Activated T-cell treated with anti-CD3 and anti-CD28 coated beads, Interleukin-2, amount 50 U/mL, for 48 hours (primary cell): ENCODE measurements at places on chromosomes 7 and 10.

DNA sequence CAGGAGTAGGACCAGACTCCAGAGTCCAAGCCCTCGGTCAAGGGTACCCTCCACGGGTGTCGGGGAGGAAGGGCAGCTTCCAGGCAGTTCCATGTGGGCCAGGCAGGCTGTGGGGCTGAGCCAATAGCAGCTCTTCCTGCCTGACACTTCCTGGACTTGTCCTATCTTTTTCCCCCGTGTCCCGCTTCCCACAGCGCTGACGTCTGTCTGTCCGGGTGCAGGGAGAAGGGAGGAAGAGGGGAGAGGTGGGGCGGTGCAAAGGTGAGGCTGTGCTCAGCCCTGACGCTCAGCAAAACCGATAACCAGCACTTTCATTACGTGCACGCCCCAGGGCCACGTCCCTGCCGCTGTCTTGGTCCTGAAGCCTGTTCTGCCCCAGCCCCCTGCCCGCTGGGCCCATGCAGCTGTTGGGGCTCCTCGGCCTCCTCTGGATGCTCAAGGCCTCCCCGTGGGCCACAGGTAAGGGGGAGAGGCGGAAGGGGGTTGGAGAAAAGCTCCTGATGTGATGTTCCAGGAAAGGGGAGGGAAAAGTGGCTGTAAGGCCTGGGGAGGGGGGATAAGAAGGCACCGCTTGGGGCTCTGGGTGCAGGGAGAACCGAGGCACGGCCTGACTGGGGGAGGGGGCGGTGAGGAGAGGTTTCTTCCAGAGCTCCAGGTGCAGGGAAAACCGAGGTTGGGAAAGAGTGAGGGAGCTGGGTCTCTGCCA is at the start of gene MUC3A:
Gene MUC3A (plus strand): TSS at position 308 of the 706 bp plus-strand sequence. CDS start 91 bp downstream, at position 399.
- DNase-seq: no peak

DNA sequence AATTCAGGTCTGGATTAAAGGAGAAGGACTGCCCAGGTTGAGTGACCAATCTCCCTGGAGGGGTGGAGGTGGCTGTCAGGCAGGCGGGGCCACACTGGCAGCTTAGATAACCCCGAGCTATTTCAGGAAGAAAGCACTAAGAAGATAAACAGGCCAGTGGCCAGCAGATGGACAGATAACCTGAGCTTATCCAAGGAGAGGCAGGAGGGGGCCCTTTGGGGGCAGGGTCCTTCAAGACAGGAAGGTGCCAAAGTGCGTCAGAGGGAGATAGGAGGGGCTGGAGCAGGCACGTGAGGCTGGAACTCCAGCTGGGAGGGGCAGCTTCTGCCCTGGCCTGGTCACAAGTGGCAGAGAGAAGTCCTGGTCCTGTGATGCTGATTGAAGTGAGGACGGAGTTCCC is 29.8 kb upstream of the PODXL start:
- DNase-seq: no peak

DNA sequence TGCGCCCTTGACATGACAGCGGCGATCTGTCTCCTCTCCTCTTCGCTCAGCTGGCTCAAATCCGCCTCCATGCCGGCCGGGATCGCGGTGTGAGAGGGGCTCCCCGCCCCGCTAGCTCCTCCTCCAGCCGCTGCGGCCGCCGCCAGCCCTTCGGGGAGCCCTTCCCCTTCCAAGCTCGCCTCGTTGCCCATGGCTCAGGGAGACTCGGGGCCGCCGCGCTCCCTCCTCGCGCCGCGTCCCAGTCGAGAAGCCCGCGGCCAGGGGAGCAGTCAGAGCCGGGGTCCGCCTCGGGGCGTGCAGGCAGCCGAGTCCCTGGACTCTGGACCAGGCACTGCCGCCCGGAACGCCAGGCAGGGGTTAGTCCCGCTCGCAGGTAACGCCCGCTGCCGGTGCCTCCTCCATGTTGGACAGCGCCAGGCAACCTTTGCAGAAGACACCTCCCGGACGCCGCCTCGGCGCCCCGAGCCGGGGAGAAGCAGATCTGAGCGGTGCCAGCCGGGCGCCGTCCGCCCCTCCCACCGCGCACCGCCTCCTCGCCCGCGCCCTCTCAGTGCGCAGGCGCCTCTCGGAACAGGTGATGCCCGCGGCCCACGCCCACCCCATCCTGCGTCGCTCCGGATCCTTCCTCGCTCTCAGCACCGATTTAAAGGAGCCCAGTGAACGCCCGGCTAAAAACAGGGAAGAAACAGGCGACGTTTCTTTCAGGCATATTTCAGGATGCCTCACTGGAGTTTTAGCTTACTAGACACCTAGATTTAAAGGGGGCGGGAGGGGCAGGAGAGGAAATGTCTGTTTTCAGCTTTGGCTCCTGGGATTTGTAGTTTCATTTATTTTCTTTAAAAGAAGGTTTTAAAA is at the start of gene PCLO:
Gene PCLO (minus strand): TSS at position 483 of the 855 bp plus-strand sequence. CDS start 292 bp downstream, at position 191.
- DNase-seq: peak; percentile 66

DNA sequence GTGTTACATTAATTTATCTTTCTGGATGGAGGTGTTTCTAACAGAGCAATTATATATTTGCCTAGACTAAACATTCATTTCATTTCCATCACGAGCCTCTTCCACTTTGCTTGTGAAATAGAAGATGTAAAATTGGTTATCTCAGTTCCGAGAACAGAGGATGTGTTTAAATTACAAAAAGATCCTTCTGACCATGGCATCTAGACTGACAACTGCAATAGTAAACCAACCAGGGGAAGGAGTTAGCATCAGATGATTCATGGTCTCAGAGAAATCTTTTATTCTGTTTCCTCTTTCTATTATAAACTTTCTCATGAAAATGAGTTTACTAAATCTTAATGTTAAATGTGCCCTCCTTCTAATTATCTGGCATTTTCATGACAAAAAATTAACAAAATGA is 149.8 kb upstream of the WDR11 start:
- DNase-seq: no peak

GRCh38 chr10:79347894-79348639 is 798 bp downstream of the PPIF start:
- DNase-seq: peak; percentile 85

DNA sequence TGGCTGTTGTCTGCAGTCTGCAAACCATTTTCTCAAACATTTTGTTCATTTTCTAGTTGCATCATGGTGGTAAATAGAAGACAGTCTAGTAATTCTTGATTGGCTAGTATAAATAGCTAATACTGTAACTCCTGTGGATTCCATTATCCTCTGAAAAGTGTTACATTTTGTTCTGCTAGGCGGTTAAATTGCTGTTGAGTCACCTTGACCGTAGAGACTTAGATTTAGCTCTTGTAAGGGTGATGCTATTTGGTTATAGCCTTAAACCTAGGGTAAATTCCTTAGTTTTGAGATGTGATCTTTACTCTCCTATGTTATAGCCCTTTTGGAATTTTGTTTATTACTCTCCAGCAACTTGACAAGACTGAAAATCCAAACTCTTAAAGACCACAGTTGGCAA is 58.8 kb downstream of the SHOC2 start:
- DNase-seq: no peak

GRCh38 chr7:75711656-75712514 is 26.9 kb downstream of the HIP1 start:
- DNase-seq: no peak

- peak; percentile 42 for DNase-seq
Observed at GRCh38 chr10:119706521-119707278, 19.1 kb upstream of the INPP5F start.

DNA sequence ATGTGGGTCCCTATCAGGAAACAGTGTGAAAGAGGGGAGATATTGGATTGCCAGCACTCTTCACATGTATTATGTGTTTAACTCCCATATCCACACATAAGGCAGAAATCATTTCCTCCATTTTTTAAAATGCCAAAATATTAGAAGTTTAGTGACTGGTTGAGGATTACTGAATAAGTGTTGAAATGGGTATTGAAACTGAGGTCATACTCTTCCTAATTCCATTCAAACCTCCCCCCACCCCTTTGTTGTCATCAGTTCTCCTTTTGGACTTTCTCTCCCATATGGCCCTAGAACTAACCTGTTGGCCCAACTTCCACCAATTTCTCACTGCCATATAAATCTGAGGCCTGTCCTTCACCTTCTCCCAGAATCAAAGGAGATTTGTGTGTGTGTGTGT is 81.6 kb downstream of the EVX1 start:
- no peak for DNase-seq

GRCh38 chr7:127702052-127702652 is 50.2 kb downstream of the SND1 start:
- no peak for DNase-seq

- DNase-seq: no peak
Observed at GRCh38 chr10:2222631-2223030, 485.3 kb upstream of the ADARB2 start.

DNA sequence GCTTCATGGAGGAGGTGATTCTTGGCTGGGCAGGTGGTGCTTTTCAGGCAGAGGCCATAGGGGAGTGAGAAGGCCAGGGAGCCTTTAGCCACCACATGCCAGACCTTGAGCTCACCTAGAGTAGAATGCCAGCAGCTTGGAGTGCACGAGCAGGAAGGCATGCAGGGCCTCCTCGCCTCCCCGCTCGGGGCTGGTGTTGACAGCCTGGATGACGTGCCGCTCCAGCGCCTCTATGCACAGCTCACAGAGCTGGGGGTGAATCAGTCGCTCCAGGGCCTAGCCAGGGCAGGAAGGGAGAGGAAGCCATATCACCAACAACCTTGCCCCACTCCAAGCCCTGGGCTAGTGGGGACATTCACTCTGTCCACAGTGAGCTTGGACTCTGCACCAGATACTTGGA is 15.7 kb downstream of the HPS1 start:
- no peak for DNase-seq

DNA sequence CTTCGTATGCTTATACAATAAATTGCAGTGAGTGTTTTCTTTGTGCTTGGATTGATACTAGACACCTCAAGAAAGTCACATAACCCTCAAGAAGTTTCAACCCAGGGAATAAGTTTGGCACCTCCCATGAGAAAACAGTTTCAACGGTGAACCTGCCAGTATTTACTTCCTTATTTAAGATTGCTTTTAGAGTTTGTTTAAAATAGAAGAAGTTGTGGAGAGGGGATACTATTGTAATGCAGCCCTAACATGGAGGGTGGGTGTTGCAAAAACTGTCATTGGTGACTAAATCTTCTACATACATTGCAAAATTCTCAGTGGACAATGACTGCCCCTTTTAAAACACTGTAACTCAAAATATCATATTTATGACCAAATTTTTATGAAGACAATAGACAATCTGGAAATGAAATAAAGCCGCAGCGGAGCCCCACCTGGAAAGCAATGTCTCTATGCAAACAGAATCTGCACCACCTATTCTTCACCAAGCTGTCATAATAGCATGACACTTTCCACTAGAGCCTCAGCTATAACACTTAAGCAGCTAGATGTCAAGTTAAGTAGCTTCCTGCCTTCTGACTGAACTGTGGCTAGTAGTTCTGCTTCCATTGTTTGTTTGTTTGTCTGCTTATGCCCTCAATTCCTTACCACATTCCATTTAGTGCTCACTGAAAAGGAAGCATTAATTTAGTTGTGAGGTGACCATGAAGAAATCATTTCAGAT is 98.2 kb downstream of the MDFIC start:
- DNase-seq: no peak

DNA sequence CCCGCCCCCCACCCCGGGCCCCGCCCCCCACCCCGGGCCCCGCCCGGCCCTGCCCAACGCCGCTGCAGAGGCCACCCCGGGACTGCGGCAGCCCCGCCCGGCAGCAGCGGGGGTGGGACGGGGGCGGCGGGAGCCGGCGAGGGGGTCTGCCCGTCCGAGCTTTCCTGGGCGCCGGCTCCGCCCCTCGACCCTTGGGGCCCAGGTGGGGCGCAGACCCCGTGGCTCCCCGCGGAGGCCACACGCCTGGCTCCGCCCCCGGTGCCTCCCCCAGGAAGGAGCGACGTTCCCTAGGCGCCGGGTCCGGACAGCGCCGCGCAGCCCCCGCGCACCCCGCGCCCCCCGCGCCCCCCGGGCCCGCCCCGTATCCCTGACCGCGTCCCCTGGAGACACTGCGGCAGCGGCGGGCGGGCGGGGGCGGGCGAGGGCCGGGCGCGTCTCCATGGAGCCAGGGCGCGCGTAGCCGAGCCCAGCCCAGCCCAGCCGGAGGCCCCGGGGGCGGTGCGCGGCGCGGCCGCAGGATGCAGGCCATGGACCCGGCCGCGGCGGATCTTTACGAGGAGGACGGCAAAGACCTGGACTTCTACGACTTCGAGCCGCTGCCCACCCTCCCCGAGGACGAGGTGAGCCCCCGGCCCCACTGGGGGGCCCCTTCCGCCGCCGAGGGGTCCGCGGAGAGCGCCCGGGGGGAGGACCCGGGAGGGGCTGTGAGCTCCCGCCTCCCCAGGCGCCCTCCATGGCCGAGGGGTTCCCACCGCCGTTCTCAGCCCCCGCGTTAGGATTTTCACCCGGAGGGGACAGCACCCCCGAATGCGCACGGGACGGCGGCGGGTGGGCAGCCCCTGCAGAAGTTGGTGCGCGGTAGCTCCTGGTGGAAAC is at the start of gene KNDC1:
Gene KNDC1 (plus strand): TSS at position 270 of the 876 bp plus-strand sequence. CDS start 249 bp downstream, at position 519.
- DNase-seq: peak; percentile 41

DNA sequence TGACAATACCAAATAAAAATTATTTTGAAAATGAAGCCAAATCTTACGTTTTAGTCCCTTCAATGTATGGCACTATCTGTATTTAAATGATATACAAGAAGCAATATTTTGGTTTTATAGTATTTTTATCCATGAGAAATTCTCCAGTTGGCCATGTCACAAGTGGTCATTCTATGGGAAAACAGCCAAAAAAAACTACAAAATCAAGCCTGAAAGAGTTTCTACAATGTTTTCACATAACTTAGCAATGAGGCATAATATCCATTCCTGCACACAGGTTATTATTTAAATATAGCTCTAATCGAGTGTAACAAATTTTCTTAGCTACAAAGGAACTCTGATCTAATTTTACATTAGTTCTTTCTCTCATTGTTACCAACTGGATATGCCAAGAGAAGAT is 5.4 kb downstream of the RAB11FIP2 start:
- no peak for DNase-seq

GRCh38 chr7:37229381-37229780 is 219.3 kb downstream of the ELMO1 start:
- no peak for DNase-seq

- DNase-seq: no peak
Observed at GRCh38 chr7:27890205-27890849, 150.4 kb downstream of the TAX1BP1 start.

DNA sequence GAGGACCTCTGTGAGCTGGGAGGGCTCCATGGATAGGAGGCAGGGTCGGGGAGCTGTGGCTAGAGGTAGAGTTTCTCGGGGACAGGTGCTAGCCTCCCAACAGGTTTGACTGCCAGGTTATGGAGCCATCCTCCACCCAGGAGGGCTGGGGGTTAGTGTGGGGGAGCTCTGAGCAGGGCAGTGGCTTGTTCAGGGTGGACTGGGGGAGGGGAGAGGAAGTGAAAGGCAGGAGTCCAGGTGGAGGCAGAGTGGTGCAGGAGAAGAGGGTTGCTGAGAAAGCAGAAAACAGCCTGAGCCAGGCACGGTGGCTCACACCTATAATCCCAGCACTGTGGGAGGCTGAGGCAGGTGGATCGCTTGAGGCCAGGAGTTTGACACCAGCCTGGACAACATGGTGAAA is 40.5 kb upstream of the HSPB1 start:
- no peak for DNase-seq

GRCh38 chr10:79241990-79242619 is 105.2 kb upstream of the PPIF start:
- peak; percentile 78 for DNase-seq

DNA sequence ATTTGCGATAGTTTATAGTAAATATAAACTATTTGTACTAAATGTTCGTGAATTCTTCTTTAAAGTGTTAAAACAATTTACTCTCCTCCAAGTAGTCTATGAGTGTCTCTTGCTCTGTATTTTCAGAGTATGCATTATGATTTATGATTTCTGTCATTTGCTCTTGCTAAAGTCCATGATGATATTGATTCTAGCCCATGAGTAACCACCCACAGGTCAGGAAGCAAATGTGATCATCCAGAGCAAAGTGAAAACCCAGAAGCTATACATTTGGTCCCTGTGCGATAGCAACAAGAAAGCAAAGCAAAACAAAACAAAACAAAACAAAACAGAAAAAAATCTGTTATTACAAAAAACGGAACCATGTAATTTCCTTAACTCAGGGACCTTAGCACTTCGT is 225.9 kb downstream of the HDAC9 start:
- no peak for DNase-seq
